NCI-H1436 (cell line): ENCODE measurements at places on chromosomes 3 and 15.

- DNase-seq: no peak
These were observed 2.5 kb downstream of the AEN start for GRCh38 chr15:88623632-88624031.

DNA sequence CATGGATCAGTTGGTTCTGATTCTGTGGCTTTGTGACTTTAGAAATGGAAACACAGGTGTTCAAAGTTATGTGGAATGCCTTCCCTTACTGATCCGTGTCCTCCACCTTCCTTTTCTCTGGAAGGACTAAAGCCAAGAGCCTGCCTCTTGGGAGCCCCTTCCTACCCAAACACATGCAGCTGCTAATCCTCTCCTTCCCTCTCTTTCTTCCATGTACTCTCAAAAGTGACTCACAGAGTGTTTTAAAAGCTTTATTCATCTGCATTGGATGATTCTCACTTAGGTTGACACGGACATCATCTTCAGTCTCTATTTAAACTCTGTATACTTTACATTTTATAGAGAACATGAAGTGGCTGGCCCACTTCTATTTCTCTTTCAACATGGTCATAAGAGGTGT lies 856.5 kb upstream of the ARPP21 start:
- no peak for DNase-seq

- no peak for DNase-seq
These were observed 359.4 kb downstream of the FEZF2 start for GRCh38 chr3:62013951-62014350.

GRCh38 chr15:50471072-50471471 lies 46.9 kb downstream of the USP8 start:
- no peak for DNase-seq

DNA sequence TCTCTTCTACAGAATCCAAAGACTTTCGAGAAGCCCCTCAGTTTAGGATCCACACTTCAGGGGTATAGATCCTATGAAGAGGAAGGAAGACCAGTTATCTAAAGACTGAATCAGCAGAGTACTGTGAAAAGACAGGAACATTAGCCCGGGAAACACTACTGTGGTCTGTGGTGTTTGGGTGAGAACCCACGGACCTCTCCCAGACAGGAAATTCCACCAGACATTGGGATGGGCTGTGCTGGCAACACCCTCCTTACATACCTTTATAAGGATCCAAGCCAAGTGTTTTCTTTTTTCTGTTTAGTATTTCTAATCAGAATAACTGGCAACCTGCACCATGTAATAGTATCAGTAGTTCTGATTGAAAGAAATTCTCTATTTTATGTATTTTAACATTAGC lies 14.1 kb downstream of the TMEM207 start:
- DNase-seq: no peak

GRCh38 chr3:31911643-31912042 lies 69.4 kb downstream of the OSBPL10 start:
- no peak for DNase-seq

DNA sequence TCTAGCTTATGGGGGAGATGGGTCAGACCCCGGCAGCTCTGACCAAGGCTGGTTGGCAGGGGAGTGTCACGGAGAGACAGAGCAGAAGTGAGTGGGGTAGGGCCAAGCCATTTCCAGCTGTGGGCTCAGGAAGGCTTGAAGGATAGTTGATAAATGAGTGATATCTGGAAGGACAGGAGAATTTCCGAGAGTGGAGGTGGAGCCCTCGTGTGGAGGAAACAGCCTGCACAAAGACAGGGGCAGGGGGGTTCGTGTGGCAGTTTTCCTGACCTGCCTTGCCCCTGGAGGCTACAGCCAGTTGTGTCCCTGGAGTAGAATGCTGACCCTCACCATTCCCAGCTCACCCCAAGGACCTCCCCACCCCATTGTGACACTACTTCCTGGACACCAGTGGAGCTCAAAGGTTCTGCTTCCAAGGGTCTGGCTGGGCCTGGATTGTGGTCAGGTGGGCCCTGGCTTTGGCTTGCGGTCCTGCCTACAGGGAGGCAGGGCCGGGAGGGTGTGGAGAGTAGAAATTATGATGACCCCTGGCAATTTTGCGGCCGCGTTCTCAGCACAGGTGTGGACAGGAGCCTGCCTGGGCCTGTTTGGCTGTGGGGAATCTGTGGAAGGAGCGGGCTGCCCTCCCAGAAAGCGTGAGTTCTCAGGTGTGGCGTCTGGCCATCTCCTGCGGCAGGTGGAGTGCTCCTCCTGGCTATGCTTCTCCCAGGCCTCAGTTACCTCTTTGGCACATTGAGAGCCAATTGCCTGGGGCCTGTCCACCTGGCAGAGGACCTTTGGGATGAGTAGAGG lies at the start of gene SLC22A14:
Gene SLC22A14, plus strand, starts transcription at position 400 of the 792 bp plus-strand sequence. CDS start 23,733 bp downstream, outside the sequence.
- no peak for DNase-seq

- DNase-seq: no peak
These were observed 277.7 kb upstream of the ZNF717 start for GRCh38 chr3:76063019-76063418.

GRCh38 chr3:182969277-182969676 lies 11.1 kb downstream of the DCUN1D1 start:
- DNase-seq: no peak

DNA sequence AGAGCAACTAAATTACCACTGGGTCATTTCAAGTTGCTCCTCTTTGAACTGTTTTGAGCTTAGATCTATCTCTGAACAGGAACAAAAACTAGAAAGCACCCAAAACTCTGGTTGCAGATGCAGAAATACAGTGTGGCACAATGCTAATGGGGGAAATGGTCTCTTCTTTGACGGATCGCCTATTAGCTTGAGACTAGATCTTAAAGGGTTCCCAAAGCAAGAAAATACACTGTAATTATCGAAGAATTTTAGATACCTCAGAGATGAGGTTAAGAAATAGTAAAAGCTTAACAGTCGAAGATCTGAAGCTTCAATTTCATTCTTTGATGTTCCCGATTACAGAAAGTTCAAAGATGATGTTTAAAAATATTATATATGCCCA lies 818 bp downstream of the PPP1R2 start:
- DNase-seq: no peak
